ENCODE measurements at places on chromosomes 5 and 9.

GRCh38 chr5:122846051-122846550 lies 688 bp downstream of the SNX24 start:
- peak; percentile 75 for DNase-seq

GRCh38 chr9:120944434-120944843 lies 17.8 kb upstream of the TRAF1 start:
- DNase-seq, result no peak

DNA sequence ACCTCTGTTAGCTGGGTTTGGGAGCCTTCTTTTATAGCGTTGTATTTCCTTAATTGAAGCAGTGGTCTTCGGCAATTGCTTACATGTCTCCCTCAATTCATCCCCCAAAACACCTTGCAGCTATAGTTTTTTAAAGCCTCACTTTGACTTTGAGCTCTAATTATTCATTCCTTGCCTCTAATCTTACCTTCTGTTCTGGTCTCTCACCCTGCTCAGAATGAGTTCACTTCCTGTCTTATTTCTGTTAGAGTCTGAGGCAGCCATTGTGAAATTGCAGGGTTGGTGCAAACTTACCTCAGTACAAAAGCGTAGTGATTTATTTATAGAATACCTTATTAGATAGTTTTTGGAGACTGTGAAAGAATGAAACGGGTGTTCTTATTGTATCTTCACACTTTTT lies 35.0 kb downstream of the AOPEP start:
- DNase-seq, result no peak

DNA sequence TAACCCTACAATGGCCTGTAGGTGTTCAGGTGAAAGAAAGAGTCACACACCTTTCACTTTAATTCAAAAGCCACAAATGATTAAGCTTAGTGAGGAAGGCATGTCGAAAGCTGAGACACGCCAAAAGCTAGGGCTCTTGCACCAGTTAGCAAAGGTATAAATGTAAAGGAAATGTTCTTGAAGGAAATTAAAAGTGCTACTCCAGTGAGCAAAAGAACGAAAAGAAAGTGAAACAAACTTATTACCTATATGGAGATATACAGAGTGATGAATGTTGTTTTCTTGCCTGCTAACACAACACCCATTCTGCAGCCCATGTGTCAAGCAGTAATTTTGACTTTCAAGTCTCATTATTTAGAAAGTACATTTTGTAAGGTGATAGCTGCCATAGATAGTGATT lies 254.2 kb upstream of the SLC24A2 start:
- DNase-seq, result no peak

DNA sequence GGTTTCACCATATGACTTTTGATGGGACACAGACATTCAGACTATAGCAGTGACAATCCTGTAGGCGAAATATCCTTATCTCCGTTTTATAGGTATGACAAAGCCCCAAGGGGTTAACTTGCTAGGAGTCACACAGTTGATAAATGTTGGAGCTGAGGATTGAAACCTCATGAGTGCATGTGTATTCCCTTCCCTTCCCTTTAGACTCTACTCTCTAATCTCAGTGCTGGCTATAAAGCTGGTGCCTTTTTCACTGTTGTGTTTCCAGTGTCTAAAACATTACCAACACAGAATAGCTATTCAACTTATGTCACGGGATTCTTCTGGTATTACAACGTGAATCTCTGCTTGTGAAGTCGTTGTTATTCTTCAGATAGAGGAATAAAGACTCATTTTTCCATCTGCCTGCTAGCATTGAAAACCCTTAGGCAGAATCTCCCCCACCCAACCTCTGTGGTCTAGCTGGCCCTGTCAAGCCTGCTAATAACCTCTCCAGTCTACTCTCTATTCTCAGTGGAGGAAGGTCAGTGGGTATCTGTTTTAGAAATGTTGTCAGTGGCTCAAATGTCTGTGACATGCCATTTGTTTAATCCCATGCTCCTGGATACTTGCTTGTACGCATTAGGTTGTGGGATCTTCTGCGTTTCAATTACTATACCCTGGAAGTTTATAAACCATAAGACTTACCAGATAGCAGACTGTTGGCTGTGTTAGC lies 121.2 kb downstream of the TLE4 start:
- no peak for DNase-seq

GRCh38 chr5:171806976-171807747 lies 21.5 kb downstream of the SMIM23 start:
- no peak for DNase-seq

DNA sequence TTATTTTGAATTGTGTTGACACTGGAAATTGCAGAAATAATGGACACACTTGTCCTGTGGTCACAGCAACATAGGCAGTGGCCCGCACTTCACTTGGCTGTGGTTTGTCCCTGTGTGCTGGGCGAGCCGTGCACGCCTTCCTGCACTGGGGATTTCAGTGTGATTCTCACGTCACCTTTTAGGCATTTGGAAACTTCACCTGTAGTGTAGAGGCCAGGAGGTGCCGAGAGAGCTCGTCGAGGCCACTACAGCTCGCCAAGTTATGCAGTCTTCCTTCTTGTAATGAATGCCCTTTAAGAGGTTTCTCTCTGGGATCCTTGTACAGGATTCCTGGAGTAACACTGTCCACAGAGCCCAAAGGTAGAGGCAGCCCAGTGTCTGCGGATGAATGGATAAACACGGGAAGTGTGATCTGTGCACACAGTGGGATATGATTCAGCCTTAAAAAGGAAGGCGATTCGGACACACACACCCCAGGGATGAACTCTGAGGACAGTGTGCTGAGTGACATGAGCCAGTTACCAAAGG lies 14.7 kb downstream of the TRAF2 start:
- DNase-seq, result no peak

DNA sequence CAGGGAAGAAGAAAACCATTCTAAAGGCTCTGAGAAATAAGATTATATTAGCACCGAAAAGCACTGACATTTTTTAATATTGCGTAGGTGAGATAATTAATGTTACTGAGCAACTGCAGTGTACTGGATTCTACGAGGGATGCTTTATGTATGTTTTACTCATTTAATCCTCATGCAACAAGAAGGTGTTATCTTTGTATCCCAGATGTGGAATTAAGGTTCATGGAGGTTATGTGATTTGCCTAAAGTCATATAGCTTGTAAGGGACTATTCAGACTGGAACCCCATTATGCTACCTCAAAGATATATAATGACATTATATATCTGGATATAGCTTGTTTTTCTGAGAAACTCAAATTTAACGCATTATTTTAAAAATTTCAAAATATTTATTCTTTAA lies 2.5 kb downstream of the FBXO4 start:
- DNase-seq, result no peak

DNA sequence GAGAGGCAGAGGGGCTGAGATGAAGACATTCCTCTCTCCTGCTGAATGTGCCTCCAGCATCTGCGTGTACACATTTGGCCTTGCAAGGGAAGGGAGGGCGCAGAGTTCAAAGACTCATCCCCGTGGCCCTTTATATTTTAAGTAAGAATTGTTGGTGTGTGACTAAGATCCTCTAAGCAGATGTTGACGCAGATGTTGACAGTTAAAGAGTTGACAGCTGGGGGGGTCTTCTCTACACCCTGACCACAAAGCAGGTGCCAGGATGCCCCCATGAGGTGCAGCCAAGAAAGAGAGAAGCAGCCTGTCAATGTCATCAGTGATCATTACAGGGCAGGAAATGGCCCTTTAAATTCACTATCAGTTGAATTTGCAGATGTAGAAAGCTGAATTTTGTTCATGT lies 262.9 kb downstream of the IRX1 start:
- DNase-seq, result no peak

DNA sequence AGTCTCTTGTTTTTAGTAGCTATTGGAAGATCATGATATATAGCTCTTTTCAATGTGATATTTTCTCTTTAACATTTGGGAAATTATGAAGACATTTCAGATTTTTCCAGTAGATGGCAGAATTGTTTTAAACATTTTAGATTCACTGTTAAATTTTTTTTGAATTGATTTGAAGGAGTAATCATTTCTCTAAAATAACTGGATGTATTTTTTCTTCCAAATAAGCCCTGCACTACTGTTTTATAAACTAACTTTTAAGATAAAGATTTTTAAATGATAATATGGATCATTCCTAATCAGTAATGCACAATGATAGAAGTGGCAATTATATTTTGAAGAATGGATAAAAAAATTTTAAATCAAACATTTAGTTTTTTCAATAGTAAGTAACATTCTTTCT lies 14.2 kb downstream of the NDUFAF2 start:
- DNase-seq, result peak; percentile 65

DNA sequence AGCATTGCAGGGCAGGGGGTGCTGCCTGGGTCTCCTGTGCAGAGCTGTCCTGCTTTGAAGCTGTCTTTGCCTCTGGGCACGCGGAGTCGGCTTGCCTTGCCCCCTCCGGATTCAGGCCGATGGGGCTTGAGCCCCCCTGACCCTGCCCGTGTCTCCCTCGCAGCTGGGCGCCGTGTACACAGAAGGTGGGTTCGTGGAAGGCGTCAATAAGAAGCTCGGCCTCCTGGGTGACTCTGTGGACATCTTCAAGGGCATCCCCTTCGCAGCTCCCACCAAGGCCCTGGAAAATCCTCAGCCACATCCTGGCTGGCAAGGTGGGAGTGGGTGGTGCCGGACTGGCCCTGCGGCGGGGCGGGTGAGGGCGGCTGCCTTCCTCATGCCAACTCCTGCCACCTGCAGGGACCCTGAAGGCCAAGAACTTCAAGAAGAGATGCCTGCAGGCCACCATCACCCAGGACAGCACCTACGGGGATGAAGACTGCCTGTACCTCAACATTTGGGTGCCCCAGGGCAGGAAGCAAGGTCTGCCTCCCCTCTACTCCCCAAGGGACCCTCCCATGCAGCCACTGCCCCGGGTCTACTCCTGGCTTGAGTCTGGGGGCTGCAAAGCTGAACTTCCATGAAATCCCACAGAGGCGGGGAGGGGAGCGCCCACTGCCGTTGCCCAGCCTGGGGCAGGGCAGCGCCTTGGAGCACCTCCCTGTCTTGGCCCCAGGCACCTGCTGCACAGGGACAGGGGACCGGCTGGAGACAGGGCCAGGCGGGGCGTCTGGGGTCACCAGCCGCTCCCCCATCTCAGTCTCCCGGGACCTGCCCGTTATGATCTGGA lies 2.7 kb downstream of the CEL start:
- DNase-seq, result no peak

- DNase-seq, result peak; percentile 51
These were observed 143.4 kb downstream of the GDNF start for GRCh38 chr5:37696190-37697021.

GRCh38 chr5:153601377-153601776 lies 110.9 kb downstream of the GRIA1 start:
- DNase-seq, result no peak

DNA sequence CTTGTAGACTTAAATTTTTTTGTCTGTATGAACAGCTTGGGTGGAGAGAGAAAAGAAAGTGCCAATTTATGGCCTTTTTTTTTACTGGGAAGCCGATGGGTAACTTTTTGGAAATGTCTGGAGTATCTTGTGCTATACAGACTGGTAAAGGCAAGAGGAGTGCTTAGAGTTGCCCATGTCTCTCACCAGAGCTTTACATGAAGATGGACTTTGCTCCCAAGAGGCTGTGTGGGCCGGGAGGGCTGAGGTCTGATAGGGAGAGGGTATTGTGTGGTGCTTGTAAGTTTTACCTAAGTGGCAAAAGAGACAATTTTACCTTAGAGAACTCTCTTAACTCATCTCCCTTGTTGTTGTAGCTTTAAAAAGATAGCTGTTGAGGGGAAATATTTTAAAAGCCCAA lies 203.2 kb downstream of the SEMA6A start:
- no peak for DNase-seq

DNA sequence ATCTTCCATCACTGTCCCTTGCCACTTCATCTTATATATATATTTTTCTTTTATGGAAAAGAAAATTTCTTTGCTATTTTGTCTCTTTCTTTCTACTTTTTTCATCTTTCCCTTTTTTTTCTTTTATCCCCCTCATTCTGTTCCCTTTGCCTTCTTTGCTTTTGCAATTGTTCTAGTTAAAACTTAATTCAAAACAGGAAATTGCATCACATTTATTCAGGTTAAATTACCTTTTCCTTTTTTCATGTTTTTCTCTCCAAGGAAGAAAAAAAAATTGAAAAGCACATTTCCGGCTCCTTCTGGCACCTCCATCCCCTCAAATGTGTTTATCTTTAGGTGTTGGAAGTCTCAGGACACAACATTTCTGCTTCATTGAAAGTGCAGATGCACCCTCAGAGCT lies 176.9 kb downstream of the FGF1 start:
- no peak for DNase-seq

All from RKO (cell line).